GM23338 (cell line): ENCODE measurements at places on chromosomes 16 and 17. TPM values are rescaled to one million over a fixed set of nuclear protein-coding genes. Genes with fewer than 3 reads are reported as not detected.
A peak's percentile ranks its signal among the peaks of the same experiment; 100 is the strongest.

DNA sequence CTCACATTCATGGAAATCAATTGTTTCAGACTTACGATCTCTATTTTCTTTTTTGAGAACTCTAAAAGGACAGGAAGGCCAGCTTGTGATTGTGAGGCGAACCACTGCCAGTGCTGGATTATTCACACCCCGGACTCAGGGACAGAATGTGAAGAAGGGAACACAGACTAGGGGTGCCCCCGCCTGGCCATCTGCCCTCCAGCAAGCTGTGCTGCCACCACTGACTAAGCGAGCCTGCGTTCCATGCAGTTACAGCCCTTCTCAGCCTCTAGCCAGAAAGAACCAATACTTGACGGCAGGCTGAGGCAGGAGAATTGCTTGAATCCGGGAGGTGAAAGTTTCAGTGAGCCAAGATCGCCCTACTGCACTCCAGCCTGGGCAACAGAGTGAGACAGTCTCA is 2.8 kb downstream of the HAGH start:
- H3K27me3 ChIP-seq: no peaks in the 10 kb centered on the region
- no peaks in the 10 kb centered on the region for H3K36me3 ChIP-seq
- H3K4me3 ChIP-seq: no peak overlapping the region
- DNase-seq: peak; percentile 71

- no peak for DNase-seq
- no peaks in the 10 kb centered on the region for H3K4me1 ChIP-seq
- no peaks in the 10 kb centered on the region for H3K36me3 ChIP-seq
- no peaks in the 10 kb centered on the region for H3K27me3 ChIP-seq
- no peak overlapping the region for H3K4me3 ChIP-seq
These were observed 348.9 kb upstream of the DYNLRB2 start for GRCh38 chr16:80191928-80192327.

GRCh38 chr17:74339537-74340195 is 13.6 kb downstream of the KIF19 start:
- H3K36me3 ChIP-seq: no peaks in the 10 kb centered on the region
- no peak overlapping the region for H3K4me3 ChIP-seq
- no peak for DNase-seq
- no peaks in the 10 kb centered on the region for H3K27me3 ChIP-seq

DNA sequence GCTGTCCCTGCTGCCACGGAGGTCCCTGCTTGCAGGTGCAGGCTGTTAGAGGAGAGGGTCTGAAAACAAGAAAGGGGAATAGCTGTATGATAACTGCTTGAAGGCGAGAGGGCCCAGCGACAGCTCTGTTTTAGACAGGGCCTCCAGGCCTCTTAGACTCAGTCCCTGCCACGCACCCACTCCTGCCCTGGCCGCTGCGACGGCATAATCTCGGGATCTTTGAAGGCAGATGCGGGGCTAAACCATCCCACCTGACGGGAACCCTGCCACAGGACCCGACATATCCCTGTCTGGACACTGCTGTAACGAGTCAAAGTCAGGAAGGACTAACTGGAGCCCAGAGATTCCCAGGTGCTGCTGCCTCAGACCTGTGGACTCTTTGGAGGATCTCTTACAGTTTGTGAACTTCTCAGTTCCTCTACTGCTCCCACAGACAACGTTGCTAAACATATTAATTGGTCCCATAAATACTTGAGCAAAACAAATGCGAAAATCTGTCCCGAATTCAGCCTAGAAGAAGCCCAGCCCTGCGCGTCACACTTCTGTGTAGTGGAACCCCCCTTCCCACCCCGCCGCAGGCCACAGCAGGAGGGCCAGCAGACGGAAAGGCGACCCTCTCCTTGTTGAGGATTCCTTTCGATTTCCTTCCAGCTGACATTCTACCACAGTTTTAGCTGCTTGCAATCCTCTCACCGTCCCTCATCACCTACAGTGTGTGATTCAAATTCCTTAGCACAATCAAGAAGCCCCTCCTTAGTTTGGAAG is 998 bp upstream of the TMEM11 start:
- no peaks in the 10 kb centered on the region for H3K27me3 ChIP-seq
- H3K27ac ChIP-seq: peak overlapping the region; percentile 99
- H3K4me3 ChIP-seq: peak overlapping the region; percentile 98
- peaks cover 6% of the 10 kb centered on the region; the same call in 1 of the 2 replicates for H3K36me3 ChIP-seq
- peaks cover 21% of the 10 kb centered on the region for H3K4me1 ChIP-seq
- peak; percentile 73 for DNase-seq

The OTOP3 gene
- not detected in 2 replicates for polyA plus RNA-seq

DNA sequence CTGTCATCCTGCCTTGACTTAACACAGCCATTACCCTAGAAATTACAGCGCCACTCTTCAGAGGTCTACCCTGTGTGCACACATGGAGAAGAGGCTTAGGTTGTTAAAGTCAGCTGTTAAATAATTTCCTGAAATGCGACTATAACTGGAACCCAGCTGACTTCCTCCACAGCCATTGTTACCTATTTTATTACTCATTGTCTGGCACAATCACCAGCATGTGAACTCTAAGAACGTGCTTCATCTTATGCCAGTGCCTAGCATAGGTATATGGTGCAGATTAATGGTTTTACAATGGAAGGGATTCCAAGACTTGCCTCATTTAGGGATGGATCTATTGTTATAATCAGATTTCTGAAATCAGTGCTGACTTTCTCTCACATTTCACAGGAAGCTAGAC is 11.9 kb downstream of the RDM1 start:
- no peak overlapping the region for H3K4me3 ChIP-seq
- H3K27me3 ChIP-seq: no peaks in the 10 kb centered on the region
- H3K36me3 ChIP-seq: no peaks in the 10 kb centered on the region
- no peaks in the 10 kb centered on the region for H3K4me1 ChIP-seq
- no peak overlapping the region for H3K27ac ChIP-seq

DNA sequence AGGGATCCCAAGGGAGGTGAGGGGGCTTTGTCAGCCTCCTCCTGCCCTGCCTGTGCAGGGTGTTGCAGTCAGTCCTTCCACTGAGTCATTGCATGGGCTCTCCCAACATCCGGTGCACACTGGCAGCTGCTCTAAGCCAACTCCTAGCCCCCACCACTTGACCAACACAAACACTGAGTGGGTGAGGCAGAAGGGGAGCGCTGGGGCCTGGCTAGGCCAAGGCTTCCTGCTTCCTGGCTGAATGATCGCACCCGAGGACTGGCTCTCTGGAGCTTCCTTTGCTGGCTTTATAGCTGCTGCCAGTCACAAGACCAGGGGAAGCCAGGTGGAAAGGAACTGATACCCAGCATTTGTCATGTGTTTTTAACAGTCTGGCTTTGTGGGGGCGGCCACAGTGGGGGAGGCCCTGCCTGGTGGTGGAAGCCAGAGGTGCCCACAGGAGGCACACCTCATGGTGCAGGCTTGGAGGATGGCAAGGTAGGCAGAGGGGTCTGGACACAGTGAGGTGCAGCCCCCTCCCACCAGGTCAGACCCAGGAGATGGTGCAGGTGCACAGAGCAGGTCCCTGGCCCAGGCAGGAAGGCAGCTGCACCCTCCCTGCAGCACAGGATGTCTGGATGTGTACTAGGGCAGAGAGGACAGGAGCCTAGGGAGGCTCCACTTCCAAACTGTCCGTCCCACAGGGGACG is 6.8 kb downstream of the MPG start:
- H3K36me3 ChIP-seq: no peaks in the 10 kb centered on the region
- H3K27ac ChIP-seq: no peak overlapping the region
- no peak overlapping the region for H3K4me3 ChIP-seq
- H3K4me1 ChIP-seq: no peaks in the 10 kb centered on the region; the same call in 1 of the 2 replicates

GRCh38 chr16:13098536-13098935 is 197.1 kb downstream of the SHISA9 start:
- H3K4me3 ChIP-seq: no peak overlapping the region
- H3K4me1 ChIP-seq: peaks cover 26% of the 10 kb centered on the region
- no peaks in the 10 kb centered on the region for H3K27me3 ChIP-seq
- H3K27ac ChIP-seq: no peak overlapping the region; the same call in 1 of the 2 replicates
- no peak for DNase-seq
- H3K36me3 ChIP-seq: no peaks in the 10 kb centered on the region

DNA sequence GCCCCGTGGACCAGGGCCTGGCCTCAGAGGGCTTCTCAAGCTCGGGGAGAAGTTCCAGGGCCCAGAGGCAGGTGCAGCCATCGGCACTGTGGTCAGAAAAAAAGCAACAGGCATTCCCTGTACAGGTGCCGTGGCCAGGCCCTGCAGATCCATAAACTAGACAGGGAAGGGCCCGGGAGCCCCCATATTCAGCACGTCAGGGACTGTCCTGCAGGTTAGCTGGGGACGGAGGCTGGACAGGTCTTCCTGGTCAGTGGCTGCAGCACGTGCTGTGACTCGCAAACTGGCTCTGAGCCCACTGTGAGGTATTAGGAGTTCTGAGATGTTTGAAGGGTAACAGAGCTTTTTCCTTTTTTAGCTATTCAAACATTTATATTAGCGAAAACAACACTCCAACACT is 15.0 kb upstream of the C16orf95 start:
- H3K4me1 ChIP-seq: no peaks in the 10 kb centered on the region
- H3K36me3 ChIP-seq: no peaks in the 10 kb centered on the region
- H3K4me3 ChIP-seq: no peak overlapping the region
- no peaks in the 10 kb centered on the region for H3K27me3 ChIP-seq
- DNase-seq: no peak

GRCh38 chr16:1220841-1221627 is 4.0 kb downstream of the TPSG1 start:
- no peak overlapping the region for H3K27ac ChIP-seq
- H3K27me3 ChIP-seq: no peaks in the 10 kb centered on the region
- H3K4me3 ChIP-seq: no peak overlapping the region
- no peak for DNase-seq
- no peaks in the 10 kb centered on the region for H3K4me1 ChIP-seq
- no peaks in the 10 kb centered on the region for H3K36me3 ChIP-seq

DNA sequence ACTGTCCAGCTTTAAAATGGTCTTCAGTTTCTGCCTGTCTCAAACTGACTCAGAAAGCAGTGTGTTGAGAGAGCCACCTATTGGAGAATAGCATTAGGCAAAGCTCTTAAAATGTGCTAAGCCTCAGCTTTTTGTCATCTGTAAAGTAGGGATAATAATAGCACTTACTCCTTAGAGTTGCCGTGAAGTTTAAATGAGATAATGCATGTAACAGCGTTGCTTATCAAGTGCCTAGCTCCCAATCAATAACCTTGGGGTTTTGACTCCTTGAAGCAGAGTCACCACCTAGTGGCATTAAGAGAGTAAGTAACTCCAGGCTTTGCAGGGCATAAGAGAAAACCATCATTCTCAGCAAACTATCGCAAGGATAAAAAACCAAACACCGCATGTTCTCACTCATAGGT is 163.3 kb downstream of the HS3ST2 start:
- peak; percentile 72 for DNase-seq
- no peak overlapping the region for H3K4me3 ChIP-seq
- peaks cover 6% of the 10 kb centered on the region; the same call in 1 of the 2 replicates for H3K4me1 ChIP-seq
- no peaks in the 10 kb centered on the region for H3K36me3 ChIP-seq
